Left forelimb (tissue), 1 donor: ENCODE measurements at places on chromosomes 6 and 20.

- DNase-seq = no peak
Measured at GRCh38 chr20:40717343-40717865, 28.4 kb upstream of the MAFB start.

- DNase-seq = no peak
Measured at GRCh38 chr6:2404211-2404929, 159.0 kb upstream of the GMDS start.

DNA sequence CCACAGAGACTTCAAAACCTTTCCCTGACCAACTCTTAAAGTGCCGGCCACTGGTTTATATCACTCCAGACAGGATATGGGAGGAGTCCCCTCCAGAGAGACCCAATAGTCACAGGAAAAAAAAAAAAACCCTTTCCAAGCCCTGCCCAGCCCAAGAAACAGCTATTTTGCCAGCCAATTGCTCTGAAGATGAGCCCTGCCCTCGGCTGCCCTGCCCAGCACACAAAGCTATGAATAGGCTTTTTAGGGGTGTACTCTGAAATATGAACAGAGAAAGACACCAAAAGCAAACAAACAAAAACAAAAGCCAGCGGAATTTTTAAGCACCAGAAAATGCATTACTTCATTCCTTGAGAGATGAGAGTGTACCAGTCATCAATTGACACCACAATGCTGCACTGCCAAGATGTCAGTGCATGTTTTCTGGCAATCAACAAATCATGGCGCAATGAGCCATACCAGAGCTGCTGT, 275.1 kb downstream of the C6orf118 start:
- no peak for DNase-seq

DNA sequence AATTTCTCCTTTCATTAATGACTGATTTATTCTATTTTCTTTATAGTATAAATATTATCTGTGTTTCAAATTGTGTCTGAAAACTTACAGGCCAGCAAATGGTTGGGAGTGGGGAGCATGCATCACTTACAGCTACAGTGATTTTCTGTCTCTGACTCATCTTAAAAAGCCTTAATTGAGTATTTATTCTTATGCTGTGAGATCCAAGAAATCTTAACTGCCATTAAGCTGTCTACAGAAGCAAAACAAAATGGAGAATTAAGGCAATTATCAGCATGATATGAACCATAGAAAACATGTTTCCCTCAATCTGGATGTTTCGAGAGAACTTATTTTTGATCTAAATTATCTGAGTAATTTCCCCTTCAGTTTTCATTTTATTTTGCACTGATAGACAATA, 831.2 kb downstream of the KIF16B start:
- no peak for DNase-seq

GRCh38 chr20:23228912-23229311, 121.7 kb upstream of the NXT1 start:
- DNase-seq = no peak

DNA sequence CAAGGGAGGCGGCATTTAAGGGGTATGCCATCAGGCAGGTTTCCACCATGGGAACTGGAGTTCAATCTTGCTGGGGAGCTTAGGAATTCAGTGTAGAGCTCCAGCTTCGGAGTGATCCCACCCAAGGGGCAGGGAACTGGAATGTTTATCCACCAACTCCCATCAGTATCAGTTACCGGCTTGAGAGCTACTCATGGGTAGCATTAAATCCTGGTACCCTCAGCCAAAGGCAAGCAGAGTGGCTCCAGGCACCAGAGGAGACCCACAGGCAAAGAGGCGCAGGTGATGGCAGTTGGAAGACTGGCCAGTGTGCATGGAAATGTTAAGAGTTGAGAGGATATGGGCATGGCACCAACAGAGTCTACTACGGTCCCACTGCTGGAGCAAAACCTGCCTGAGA, 14.1 kb downstream of the EDEM2 start:
- DNase-seq = no peak

- no peak for DNase-seq
Measured at GRCh38 chr6:141077355-141078333, 1055.1 kb upstream of the GJE1 start.

DNA sequence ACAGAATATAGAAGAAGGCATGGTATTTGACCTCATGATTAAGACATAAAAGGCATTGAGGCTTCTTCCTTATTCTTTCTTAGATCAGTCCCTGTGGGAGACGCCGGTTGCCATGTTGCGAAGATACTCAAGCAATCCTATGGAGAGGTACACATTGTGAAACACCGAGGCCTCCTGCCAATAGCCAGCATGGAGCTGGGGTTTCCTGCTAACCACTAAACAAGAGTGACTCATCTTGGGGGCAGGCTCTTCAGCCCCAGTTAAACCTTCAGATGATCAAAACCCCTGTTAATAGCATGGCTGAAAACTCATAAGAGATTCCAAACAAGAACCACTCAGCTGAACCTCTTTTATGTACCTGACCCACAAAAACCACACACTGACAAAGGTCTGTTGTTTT, 478.8 kb downstream of the CD83 start:
- no peak for DNase-seq

DNA sequence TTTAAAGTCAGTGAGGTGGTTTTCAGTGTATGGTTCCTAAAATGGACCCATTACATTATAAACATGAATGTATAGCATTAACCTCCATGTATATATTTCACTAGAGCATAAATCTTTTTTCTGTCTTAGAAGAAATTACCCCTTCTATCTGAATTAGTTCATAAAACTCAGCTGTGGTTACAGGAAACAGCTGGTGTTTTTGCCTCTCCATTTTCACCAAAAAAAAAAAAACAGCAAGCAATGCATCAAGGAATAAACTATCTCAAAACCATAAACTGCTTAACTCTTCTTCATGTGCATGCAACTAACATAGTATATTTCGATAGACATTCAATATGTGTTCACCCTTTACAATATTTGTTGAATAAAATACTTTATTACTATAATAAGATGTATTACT, 40.2 kb downstream of the MOXD1 start:
- no peak for DNase-seq

DNA sequence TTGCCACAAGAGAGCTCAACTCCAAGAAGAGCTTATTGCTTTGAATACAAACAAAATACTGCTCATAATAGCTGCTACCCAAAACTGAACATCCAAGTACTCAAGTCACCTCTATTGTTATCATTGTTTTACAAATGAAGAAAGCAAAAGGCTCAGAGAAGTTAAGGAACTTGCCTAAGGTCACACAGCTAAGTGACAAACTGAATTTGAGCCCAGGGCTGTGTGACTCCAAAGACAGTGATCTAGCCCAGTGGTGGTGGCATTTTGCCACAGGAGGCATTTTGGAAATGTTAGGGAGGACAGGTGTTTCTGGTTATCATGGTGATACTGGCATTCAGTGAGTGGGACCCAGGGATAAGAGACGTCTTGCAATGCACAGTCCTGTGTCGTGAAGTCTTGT, 79.5 kb downstream of the KCNB1 start:
- no peak for DNase-seq

DNA sequence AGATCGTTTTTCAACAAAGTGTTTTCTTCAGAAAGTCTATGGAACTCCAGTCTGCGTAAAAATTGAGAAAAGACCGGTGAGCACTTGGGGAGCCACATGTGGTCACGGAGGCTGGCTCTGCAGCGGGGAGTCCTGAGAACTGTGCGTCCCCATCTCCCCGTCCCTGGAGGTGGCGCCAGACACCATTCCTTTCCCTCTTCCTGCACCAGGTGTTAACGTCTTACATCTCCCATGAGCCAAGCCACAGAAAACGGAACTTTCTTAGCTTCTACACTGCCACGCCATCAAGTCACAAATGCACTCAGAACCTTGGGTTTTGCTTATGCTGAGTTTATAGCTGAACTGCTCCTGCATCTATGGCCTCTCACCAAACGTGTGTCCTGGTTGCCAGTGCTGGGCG, 62.6 kb downstream of the GINS1 start:
- DNase-seq = no peak

DNA sequence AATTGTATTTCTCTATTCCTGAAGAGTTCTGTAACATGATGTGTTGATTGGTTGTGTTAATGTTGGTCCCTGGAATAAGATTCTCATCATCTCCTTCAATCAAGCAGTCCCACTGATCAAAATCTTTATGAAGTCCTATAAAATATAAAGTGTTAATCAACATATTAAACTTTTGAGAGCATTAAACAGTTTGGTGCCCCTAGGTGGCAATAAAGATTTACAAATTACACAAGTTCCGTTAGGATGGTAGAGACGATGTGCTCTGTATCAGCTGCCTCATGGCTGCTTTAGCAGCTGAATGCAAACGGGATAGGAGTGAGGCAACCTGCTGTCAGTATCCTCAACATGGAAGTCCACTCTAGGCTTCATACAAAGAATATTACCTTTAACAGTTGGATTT, 16.9 kb downstream of the TDRD6 start:
- DNase-seq = no peak

- DNase-seq = no peak
Measured at GRCh38 chr6:122683989-122684651, 73.9 kb downstream of the PKIB start.

DNA sequence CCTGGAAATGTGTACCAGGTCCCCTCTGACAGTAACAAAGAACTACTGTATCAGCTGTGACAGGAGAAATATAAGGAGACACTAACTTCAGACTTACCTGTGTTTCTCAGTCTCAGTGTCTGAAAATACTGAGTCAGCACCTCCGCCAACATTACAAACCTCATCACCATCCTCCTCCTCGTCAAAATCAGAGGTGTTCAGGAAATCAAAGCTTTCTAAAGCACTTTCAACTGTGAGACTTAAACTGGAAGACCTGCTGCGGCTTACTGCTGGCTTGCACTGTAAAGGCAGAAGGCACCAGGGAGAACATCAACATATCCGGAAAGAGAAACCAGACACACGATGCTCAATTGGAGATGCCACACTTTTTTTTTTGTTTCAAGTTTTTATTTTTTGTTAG, 40.3 kb upstream of the ARMH2 start:
- no peak for DNase-seq

GRCh38 chr20:34983089-34983820, 27.6 kb downstream of the MYH7B start:
- no peak for DNase-seq

DNA sequence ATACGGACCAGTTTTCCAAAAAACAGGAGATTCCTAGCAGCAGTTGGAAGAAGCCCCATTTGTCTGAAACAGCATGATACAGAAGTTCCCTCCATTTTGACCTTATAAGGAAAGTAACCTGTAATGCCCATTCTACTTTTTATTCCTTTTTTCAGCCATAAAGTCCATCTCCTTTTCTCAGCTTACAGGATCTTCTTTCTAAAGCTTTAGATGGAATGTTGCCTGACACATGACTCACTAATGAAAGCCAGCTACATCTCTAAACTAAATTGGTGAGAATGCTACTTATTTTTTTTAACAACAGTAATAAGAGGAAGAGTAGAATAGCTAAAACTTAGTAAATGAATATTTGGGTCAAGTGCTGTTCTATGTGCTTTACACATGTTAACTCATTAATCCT, 234.1 kb downstream of the CDH26 start:
- DNase-seq = no peak

DNA sequence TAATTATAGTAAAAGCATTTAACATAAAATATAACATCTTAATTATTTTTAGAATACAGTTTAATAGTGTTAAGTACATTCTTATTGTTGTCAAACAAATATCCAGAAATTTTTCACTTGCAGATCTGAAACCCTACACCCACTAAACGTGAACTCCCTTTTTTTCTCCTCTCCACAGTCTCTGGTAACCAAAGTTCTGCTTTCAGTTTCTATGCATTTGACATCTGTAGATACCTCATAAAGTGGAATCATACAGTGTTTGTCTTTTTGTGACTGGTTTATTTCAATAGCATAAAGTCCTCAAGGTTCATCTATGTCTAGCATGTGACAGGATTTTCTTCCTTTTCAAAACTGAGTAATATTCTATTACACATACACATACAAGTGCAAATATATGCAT, 286.3 kb downstream of the BTBD3 start:
- no peak for DNase-seq

DNA sequence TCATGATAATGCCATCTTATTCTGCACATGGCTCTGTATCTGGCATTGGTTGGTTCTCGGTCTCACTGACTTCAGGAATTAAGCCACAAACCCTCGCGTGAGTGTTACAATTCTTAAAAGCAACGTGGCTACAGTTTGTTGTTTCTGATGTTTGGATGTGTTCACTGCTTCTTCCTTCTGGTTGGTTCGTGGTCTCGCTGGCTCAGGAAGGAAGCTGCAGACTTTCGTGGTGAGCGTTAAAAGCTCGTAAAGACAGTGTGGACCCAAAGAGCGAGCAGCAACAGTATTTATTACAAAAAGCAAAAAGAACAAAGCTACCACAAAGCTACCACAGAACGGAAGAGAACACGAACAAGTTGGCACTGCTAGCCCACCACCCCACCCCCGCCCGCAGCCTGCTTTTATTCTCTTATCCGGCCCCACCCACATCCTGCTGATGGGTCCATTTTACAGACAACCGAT, 51.1 kb downstream of the MYLIP start:
- no peak for DNase-seq

GRCh38 chr6:106143665-106144064, 57.5 kb downstream of the PRDM1 start:
- DNase-seq = no peak

- no peak for DNase-seq
Measured at GRCh38 chr20:44610313-44610962, 28.1 kb downstream of the PKIG start.

- DNase-seq = no peak
Measured at GRCh38 chr6:147503587-147503986, 4.9 kb upstream of the SAMD5 start.
